ENCODE measurements at places on chromosomes 5 and 9.

- no peak for DNase-seq
Observed at GRCh38 chr9:78831726-78832125, 534.8 kb downstream of the PSAT1 start.

GRCh38 chr5:1962619-1963355 lies 80.1 kb upstream of the IRX4 start:
- DNase-seq, result no peak

DNA sequence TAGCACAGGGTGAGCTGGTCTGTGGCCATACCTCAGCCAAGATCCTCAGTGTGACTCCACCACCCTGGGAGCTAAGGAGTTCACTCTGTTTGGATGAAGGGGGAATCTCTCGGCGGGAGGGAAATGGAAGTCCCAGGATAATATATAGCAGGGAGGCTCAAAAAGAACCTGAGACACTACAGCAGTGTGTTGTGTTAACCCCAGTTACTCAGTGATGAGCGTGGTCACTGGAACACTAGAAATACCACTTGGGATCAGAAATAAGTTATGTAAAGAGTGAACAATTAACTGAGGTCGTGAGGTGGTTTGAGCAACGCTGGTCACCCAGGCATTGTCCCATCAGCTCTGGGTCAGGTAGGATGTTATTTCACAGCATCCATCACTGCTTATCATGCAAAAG lies 59.3 kb upstream of the ADAMTS16 start:
- no peak for DNase-seq

- no peak for DNase-seq
Observed at GRCh38 chr5:180104168-180104530, 32.6 kb upstream of the RNF130 start.

GRCh38 chr9:127185931-127186781 lies 63.7 kb upstream of the ANGPTL2 start:
- DNase-seq, result no peak

DNA sequence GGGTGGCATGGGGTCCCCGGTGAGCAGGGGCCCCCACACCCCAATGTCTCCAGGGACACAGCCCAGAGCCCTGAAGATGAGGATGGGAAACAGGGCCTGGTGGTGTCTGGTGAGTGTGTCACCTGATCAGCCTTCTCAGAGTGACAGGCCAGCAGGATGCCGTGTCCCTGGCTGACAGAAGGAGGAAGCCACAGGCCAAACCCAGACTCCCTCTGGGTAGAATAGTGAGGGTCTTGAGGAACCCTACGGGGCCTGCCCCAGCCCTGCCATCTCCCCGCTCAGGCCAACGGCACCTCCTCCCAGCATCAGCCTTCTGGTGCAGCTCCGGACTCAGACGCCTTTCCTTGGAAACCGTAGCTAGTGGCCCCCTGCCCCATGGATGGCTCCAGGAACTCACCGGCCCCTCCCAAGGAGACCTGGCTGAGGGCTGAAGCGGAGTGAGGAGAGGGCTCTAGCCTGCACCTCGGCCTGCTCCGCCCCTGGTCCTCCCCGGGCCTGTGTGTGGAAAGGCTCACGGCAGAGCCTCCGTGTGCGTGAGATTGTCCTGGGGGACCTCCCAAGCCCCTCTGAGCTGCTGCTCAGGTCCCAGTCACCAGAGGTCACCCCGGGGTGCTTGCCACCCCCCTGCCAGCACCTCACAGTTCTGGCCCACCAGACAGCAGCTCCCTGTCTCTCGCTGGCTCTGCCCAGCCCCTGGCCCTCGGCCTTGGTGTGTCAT lies 6.0 kb downstream of the RALGDS start:
- no peak for DNase-seq
